ENCODE measurements at places on chromosomes 5 and 9. TPM values are rescaled to one million over a fixed set of nuclear protein-coding genes. Genes with fewer than 3 reads are reported as not detected.

ADAMTS16 gene
- not detected for total RNA-seq

GFPT2 gene
- 0.48 TPM for total RNA-seq

DMRTA1 gene
- 3.4 TPM for total RNA-seq

SH3RF2 gene
- 10.9 TPM for total RNA-seq

INIP gene
- 19.8 TPM for total RNA-seq

IL3 gene
- total RNA-seq = not detected

PCDHGA7 gene
- 0.21 TPM for total RNA-seq

DIRAS2 gene
- 0.72 TPM for total RNA-seq

LRRC19 gene
- not detected for total RNA-seq

MOCS2 gene
- total RNA-seq = 18.8 TPM

ACSL6 gene
- total RNA-seq = not detected

TBC1D9B gene
- total RNA-seq = 65.5 TPM

RAB3C gene
- not detected for total RNA-seq

CDC42SE2 gene
- total RNA-seq = 57.5 TPM

SH3TC2 gene
- total RNA-seq = 7.2 TPM

SLC34A1 gene
- 0.43 TPM for total RNA-seq

PLAC8L1 gene
- total RNA-seq = 0.43 TPM

FAT2 gene
- 139 TPM for total RNA-seq

S1PR3 gene
- total RNA-seq = under 0.01 TPM

WDR41 gene
- 160 TPM for total RNA-seq

FKBP15 gene
- 12.6 TPM for total RNA-seq

NRARP gene
- 15.7 TPM for total RNA-seq

SLC45A2 gene
- not detected for total RNA-seq

SPATA31D4 gene
- not detected for total RNA-seq

ERCC8 gene
- total RNA-seq = 24.6 TPM

FOXD4 gene
- total RNA-seq = 0.24 TPM

ZDHHC11B gene
- total RNA-seq = 0.24 TPM

HBEGF gene
- 26.9 TPM for total RNA-seq

PSAT1 gene
- total RNA-seq = 108 TPM

TMEM174 gene
- not detected for total RNA-seq

TMEM232 gene
- 1.4 TPM for total RNA-seq

SHC3 gene
- under 0.01 TPM for total RNA-seq

DCTN3 gene
- 40.3 TPM for total RNA-seq

FOXI1 gene
- total RNA-seq = not detected

PCDHGA4 gene
- total RNA-seq = not detected

Measured in tracheal epithelial cell (primary cell).